NCI-H1105 treated with DMSO at 0.1 percent for 48 hours (cell line): ENCODE measurements at places on chromosomes 12 and 14.

- no peak for DNase-seq
These were observed 45.8 kb downstream of the NINJ2 start for GRCh38 chr12:617304-617915.

- no peak for DNase-seq
These were observed 37.8 kb downstream of the TMX1 start for GRCh38 chr14:51277753-51278415.

DNA sequence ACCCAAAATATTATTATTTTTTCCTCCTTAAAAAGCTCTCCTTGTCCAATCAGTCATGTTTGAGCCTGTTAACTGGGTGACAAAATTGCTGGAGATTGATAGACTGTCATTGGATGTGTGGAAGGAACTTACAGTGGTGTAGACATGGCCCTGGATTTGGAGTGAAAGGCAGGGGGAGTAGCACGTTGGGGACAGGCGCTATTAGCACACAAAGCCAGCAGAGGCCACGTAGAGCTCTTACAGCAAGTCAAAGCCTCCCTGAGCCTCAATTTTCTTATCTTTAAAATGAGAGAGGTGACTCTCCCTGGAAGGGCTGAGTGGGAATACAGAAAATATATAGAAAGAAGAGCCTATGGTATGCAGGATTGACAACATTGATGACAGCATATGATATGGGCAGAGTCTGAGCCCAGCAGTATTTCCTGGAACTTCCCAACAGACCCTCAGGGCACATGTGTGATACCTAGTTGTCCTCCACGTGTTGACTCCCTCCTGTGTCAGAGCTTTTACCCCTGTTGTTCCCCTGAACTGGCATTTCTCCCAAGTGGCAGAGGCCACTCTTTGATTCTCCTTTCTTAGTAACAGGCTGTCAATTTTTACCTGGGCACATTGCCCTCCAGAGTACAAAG lies 504.9 kb downstream of the VRK1 start:
- DNase-seq, result no peak

GRCh38 chr12:43453761-43454160 lies 98.2 kb downstream of the ADAMTS20 start:
- no peak for DNase-seq

DNA sequence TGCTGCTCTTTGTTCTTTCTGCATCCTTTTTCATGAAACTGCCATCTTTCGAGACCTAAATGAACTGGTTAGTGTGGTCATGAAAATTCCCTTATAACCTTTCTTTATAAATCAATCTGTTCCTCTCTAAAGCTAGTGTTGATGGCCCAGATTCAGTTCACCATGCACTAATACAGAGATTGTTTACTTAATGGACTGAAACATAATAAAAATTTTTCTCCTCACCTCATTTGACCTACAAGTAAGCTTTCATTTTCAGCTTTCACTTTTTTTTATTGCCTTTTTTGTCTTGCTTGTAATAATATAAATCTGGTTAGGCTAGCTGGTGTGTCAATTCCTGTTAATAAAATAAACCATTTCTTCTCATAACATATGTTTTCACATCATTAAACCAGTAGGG lies 183.8 kb downstream of the CCDC59 start:
- DNase-seq, result peak; percentile 77

- no peak for DNase-seq
These were observed 146.5 kb downstream of the MON2 start for GRCh38 chr12:62613081-62613480.

DNA sequence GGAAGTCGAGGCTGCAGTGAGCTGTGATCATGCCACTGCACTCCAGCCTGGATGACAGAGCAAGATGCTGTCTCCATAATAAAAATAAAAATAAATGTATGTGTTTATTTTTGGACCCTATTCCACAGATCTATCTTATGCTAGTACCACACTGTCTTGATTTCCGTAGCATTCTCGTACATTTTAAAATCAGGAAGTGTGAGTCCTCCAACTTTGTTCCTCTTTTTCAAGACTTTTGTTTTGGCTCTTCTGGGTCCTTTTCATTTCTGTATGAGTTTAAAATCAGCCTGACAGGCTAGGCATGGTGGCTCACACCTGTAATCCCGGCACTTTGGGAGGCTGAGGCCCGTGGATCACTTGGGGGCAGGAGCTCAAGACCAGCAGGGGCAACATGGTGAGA lies 25.8 kb downstream of the DAO start:
- no peak for DNase-seq

- DNase-seq, result peak; percentile 63
These were observed 105.1 kb upstream of the TMEM260 start for GRCh38 chr14:56474419-56475022.

DNA sequence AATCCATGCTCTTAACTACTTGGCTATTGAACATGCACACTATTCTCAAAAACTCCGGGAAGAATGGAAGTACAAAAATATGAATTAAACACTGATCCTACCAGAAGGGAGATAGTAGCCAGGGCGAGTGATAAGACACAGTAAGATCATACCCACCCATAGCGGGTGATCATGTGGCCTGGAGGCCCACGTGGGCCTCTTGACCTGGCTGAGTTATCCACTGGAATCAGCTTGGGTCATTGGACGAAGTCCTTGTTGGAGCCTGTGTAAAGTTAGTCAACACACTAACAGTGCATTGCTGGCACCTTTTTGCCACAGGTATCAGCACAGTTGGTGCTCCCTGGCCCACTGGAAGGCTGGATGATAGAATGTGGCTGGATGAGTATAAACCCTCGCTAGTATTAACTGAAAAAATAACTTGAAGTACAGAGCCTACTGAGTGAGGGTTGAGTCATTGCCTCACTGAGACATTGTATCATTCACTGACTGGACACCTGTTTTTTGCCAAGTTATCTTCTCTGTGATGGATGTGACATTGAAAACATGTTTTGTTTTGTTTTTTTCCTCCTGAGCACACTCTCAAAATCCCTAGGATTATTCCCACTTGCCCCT lies 149.2 kb upstream of the FUT8 start:
- no peak for DNase-seq

DNA sequence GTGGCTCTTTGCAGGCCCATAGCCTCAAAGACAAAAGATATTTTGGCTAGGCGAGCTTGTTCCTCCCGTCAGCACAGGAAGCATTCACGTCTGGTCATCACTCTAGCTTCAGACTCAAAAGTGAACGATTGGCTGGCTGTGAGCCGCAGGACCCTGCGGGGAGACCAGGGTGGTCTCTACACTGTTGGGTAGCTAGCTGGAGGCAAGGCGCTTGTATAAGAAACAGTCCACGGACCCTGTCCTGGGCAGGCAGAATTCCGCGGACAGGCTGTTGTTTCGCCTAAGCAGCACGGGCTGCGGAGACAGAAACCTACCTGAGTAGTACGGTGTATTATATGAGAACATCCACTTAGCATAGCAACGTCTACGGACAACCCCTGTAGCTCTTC lies 29.6 kb downstream of the WBP11 start:
- no peak for DNase-seq

DNA sequence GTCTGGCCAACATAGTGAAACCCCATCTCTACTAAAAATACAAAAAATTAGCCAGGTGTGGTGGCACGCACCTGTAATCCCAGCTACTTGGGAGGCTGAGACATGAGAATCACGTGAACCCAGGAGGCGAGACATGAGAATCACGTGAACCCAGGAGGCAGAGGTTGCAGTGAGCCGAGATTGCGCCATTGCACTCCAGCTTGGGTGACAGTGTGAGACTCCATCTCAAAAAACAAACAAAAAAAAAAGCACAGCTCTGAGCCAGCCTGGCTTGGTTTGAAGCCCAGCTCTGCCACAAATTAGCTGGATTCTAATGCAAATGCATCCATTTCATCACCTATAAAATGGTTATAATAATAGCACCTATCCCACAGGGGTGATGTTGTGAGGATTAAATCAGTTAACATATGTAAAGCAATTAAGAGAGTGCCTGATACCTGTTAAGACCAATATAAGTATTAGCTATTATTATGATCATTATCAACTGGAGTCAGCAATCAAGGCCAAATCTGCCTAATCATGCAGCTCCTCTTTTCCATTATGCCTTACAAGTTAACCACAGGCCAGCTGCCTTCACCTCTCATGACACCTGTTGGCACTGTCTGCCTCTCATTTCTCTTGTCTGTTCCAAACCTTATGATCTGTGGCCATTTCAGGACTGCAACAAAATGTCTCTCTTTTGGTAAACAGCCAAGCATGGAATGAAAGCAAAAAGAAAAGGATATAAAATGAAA lies 2.1 kb downstream of the GNPTAB start:
- peak; percentile 33 for DNase-seq

GRCh38 chr14:98949051-98949450 lies 322.9 kb downstream of the BCL11B start:
- DNase-seq, result no peak

DNA sequence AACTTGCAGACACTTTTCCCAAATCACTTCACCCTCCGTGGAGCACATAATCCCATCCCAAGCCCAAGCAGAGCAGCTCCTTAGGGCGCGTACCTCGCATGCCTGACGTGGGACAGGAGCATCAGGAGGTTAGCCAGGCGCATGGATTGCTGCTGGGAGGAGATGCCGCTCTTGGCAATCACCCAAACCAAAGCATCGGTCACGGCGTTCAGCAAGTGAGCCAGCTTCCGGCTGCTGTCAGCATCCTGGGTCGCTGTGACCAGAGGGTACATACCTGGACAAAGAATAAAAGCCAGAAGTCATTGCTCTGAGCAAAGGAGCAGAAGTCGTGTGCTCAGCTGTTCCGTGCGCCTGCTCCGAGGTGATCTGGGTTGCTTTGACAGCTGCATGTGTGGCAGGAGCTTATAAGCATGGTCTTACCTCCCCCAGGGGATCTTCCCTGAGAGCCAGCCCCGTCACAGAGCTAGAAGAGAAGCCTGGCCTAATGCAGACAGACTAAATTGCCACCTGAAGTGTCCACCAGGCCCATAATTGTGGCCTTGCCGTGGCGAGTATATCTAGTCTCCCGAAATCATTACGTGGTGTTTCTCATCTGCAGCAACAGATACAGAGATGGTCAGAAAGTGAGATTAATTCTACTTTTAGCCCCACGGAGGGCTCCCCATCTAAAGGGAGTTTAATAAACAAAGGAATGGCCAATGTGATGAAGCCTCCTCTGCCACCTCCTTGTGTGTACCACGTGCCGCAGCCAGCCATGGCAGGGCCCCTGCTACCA lies 59.1 kb downstream of the ESR2 start:
- peak; percentile 56 for DNase-seq
